ENCODE measurements at places on chromosomes 5 and 9.
A peak's percentile ranks its signal among the peaks of the same experiment; 100 is the strongest.

GRCh38 chr5:172418862-172419814 is 35.2 kb downstream of the SH3PXD2B start:
- DNase-seq = no peak

DNA sequence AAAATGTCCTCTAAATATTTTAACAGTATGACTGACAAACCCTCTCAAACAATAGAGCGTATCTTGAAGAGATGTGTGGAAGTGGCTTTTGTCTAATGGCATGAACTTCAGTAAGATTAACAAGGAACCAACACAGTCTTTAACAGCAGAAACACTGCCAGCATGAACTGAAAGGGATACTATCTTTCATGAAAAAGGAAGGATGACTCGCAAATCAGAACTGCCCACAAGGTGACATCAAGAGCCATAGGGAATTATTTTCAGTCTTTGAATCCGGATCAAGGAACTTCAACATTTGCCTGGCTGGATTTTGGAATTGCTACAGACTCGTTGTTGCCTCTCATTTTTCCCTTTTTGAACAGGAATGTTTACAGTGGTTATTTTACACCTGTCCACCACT is 5.1 kb upstream of the HEXB start:
- no peak for DNase-seq

DNA sequence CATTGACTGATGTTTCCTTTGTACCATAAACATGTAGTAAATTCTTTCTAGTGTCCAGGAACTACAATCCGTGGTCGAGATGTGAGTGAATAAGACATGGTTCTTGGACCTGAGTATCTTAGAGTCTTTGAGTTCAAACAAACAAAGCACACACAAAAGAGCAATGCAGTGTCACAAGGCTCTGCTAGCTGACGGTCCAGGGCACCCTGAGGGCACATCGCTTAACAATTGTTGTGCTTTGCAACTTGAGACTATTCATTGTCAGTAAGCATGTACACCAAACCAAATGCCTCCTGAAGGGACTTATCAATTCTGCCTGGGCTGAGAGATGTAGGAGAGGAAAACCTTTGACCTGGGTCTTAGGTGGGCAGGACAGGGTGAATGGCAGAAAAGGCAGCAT is 84.8 kb downstream of the CAMK4 start:
- no peak for DNase-seq

- no peak for DNase-seq
Measured at GRCh38 chr5:79330071-79330470, 94.1 kb downstream of the JMY start.

DNA sequence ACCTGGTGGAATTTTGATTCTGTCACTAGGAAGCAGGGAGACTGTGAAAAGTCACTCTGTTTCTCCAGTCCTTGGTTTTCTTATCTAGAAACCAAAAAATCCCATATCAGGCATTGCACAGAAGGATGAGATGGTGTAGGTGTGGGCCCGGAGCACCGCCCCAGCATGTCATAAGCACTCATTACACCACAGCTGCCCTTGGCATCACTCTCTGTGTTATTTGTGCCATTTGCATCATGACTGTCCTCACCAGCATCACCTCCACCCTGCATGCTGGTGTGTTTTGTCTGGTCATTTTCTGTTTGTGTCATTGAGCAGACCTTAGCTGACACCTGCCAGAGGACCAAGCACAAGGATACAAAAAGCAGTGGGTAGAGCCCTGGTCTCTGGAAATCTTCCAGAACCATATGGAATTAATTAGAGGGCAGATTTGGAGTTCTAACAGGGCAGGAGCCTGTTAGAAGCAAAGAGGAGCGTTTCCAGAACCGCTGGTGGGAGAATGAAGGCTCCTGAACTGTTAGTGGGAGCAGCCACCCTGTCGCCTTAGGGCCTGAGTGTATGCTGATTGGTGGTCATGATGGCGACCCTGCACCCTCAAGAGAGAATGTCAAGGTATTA is 99.3 kb downstream of the AMBP start:
- DNase-seq = no peak

DNA sequence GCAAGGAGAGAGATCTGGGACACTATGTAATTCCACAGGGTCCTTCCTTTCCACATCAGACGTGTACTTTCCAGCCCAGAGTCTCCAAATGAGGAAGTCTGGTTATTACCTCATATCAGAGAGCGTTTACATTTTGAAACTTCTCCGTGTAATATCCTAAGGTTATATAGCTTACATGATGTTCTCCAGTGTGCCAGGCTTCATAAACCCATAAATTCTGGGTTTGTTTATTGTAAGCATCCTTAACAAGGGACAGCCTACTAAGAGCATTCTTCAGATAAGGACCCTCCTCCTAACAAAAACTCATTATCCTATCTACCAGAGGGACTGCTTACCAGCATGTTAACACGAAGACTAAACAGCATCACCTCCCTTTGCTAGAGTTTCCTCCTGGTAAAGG is 17.9 kb downstream of the SRFBP1 start:
- DNase-seq = no peak

- DNase-seq = no peak
Measured at GRCh38 chr9:126676685-126677143, 63.0 kb downstream of the LMX1B start.

DNA sequence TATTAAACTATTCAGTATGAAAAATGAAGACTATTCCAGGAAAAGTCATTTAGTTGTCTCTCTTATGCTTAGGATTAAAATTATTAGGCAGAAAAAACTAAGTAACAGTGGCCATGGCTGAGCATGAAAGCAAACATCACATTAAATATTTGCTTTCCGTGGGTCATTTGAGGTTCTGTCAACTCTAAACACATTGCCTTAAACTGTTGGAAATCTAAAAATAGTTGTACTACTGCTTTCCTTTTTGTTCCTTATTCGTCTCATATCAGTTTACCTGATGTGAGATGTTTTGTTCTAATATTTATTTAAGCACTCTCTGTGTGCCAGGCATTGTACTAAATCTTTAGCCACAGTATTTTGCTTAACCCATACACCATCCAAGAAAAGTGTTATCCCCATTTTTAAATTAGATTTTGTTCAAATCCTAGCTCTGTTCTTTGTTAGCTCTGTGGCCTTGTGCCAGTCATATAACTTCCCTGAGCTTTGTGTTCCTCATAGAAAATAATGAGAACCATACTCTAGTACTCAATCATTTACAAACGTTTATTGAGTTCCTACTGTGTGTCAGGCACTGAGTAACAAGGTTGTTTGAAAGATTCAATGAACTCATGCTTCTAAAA is 18.7 kb upstream of the ZNF608 start:
- no peak for DNase-seq

GRCh38 chr5:138639326-138639725 is 64.1 kb upstream of the HSPA9 start:
- no peak for DNase-seq

DNA sequence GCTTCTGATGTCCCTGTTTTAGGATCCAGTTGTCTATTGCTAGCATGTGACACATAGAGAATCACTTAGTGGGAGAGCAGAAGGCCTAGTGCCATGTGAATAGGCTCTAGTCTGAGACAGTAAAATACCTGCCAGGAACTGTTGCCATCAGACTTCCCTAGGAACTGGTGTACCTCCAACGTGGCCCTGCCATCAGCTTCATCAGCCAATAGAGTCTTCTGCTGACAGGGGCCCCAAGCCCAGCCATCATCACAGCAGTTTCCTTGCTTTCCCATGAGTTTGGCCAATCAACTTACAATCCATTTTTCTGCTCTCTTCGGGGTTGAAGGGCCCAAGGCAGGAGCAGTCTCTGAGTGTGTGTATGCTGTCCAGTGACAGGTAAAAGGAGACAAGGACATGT is 128.4 kb upstream of the ADRA1B start:
- DNase-seq = no peak

GRCh38 chr5:156834916-156835315 is 15.2 kb upstream of the PPP1R2B start:
- DNase-seq = no peak

DNA sequence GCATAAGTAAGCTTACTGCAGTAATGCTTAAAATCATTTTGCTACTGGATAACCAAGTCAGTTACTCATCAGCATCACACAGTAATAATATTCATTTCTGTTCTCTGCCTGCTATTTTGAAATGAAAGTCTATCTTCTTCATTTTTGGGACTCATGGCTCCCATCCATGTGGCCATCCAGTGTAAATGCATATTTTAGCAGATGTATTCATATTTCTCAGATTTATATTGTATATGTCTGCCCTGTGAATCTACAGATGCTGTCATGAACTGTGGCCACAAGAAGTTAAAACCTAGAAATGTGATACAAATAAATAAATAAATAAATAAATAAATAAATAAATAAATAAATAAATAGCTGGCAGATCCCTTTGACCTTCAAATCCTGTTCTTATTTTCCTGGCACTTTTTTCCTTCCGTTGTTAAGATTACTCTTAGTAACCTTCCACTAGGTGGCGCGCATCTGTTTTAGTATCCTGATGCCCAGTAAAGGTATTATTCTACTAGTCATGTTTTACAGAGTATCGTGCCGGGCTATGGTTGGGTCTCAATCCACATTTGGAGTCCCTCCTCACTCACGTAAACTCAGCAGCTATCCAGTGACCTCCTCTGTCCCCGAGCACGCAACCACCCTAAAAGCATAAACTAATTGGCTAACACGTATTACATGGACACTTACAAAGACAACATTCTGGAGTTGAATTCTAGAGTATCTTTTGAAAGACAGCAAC is 79.2 kb upstream of the IL7R start:
- DNase-seq = peak; percentile 23

DNA sequence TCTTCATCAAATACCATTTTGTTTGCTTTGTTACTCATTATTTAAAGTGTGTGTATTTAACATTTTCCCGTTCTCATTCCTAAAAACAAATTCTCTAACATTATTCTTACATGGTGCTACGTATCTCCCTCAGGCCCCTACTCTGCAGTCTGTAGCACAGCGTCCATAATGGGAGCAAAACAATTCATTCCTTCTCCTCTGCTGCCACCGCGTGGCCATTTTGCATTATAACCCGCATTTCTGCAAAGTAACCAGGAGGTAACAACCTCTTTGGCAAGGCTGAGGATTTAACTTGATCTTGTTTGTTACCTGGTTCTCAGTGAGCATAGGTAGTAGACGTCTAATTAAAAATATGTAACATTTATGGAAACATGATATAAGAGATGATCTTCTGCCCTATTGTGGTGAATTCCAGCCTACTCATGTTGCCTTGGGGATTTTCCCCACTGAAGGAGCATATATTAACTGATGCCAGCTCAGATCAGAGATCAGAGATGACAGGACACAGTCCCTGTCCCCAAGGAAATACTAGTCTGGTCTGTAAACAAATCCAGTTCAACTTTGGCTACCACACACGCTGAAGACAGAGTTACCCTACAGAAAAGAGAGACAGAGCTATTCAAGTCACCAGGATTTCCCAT is 10.5 kb downstream of the OR1K1 start:
- peak; percentile 18 for DNase-seq

DNA sequence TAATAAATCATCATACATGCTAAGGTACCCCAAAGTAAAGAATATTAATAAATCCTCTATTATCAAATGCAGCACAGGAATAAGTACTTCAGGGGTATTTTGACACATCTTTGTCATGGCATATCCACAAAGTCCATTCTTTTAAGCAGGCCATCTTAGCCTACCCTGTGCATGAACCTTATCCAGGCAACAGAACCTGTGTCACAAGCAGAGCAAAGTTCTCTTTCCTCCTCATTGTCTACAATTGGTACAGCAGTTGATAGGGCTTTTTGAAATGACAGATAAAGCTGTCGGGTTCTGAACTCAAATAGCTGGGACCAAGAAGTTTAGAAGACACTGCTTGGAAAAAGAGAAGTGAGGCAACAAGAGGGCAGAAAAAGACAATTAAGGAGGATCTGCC is 30.8 kb upstream of the PURA start:
- DNase-seq = no peak

- DNase-seq = no peak
Measured at GRCh38 chr9:111632695-111633388, 1.7 kb downstream of the DNAJC25 start.

DNA sequence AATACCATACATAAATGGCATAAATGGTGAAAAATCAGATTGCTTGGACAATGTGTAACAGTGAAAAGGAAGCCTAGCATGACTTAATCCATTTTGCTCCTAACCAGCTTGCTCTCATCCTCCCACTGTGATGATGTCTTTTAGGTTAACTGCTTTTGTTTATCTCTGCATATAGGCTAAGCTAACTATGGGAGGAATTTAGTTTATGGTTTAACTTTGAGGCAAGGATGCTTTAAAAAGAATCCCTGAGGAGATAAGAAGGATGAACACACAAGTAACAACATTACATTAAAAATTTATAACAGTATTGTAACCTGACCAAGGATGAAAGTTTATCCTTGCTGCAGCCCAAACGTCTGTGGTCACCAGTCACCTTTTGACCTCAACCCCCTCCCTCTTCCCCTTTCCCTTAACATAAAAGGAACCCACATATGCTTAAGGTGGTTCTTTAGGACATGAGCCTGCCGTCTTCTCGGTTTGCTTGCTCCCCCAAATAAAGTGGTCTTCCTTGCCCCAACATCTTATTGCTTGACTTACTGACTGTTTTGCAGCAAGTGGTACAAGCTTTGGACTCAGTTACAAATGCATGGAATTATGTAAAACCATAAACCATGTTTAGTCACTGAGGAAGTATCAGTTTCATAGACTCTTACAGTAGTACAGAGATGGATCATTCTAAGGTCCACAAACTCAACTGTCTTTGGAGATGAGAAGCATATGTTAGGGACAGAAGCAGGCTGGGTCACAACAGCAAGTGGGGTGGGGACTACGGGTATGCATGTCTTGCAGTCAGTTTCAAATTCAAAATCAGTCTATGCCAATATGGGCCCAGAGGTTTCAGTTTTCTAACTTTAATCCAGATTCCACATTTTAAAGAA is 31.3 kb downstream of the AGXT2 start:
- no peak for DNase-seq

GRCh38 chr5:17991775-17992174 is 357.5 kb downstream of the TAF11L14 start:
- no peak for DNase-seq

GRCh38 chr5:146952168-146952567 is 73.6 kb upstream of the PPP2R2B start:
- no peak for DNase-seq

All from NCI-H510A (cell line).